ENCODE measurements at places on chromosomes 4 and X.

DNA sequence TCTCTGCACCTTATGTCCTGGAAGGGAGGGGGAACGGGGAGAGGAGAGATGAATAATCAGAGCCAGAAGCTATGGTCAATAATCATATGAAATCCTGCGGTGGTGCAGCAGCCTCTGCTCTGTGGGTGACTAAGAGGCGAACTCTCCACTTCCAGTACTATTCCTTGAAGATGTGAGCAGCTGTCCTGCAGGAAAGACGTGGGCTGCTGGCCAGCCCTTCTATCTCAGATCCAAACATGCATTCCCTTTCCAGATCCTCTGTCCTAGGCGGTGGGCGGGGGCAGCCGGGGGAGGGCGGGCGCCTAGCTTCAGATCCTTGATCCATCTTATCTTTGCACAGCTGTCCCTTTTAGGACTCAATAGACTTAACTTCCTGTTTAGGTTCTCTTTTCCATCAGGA lies 34.5 kb downstream of the SPINK2 start:
- no peak for DNase-seq

DNA sequence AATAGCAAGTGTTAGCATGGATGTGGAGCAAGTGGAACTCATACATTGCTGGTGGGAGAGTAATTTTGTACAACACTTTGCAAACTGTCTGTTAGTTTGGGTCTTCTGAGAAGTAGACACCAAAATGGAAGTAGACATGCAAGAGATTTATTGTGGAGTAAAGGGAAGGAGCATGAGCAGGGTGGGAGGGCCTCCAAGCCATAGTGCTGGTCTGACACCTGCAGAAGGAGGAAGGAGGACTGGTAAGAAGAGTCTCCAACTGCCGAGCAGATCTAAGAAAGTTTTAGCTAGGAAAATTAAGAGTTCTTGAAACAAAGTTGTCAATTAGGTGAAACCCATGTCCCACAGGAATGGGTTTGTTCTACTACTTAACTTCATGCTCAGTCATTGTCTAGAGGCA lies 64.0 kb upstream of the DDIT4L start:
- no peak for DNase-seq

GRCh38 chrX:97843200-97843811 lies 959.6 kb downstream of the RPA4 start:
- DNase-seq = no peak

DNA sequence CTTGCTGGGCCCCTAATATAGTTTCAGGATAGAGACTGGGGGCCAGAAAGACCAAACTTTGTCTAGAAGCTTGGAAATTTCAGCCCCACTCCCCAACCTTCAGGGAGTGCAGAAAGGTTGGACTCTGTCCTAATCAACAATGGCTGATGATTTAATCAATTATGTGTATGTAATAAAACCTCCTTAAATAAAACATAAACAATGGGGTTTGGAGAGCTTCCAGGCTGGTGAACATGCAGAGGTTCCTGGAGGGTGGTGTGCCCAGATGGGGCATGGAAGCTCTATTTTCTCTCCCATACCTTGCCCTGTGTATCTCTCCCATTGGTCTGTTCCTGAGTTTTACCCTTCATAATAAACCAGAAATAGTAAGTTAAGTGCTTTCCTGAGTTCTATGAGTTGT lies 174.2 kb downstream of the GC start:
- DNase-seq = no peak

DNA sequence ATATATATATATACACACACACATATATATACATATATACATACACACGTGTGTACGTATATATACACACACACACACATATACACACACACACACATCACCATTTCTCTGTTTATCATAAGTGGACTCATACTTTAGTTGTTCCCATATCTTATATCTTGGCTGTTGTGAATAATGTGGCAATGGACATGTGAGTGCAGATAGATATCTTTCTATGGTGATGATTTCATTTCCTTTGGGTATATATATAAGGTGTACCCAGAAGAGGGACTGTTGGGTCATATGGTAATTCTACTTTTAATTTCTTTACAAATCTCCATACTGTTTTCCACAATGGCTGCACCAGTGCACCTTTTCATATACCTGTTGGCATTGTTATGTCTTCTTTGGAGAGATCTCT lies 105.9 kb downstream of the LARP1B start:
- no peak for DNase-seq

DNA sequence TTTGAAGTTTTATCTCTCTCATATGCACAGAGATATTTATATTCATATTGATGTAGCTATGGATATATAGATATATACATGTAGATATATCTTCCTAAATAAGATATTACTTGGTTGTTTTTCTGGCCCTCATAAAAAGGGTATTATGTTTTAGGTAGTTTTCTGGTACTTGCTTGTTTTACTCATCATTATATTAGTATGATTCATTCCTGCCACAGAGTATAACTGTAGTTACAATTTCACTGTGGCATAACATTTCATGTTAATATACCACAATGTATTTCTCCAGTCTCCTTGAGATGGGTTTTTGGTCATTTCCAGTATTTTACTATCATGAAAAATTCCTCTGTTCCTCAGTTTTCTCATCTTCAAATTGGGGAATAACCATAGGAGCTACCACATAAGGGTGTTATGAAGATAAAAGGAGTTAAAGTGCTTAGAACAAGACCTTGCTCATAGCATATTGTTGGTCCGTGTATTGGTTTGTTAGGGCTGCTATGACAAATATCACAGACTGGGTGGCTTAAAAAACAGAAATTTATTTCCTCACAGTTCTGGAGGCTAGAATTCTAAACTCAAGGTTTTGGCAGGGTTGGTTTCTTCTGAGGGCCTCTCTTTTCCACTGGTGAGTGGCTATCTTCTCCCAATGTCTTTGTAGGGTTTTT lies 129.7 kb downstream of the TMEM164 start:
- DNase-seq = no peak

DNA sequence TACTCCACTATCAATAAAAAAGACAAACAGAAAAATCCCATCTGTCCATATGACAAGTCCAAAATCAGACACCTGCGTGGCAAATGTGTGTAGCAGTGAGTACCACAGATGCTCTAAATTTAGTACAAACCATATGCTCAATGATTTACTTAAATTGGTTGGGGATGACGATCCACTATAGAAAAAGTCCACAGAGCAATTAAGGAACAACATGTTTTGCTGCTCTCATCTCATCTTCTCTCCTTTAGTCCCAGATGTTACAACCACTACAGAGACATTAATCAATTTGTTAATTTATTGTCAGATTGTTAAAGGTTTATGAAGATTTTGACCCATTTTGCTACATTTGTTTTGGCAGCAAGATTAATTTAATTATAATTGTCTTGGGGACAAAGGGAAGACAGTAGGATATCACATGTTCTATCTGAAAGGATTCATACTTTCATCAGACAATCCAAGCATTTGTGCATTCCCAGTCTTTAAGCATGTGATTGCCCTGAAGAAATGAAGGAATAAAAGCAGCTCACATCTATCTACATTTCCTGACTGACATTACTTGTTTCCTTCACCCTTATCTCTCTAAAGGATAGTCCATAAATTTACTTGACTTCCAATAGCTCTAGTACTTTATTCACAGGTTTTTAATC lies 2268.1 kb downstream of the PCDH7 start:
- no peak for DNase-seq

GRCh38 chr4:24659241-24659961 lies 75.0 kb upstream of the DHX15 start:
- no peak for DNase-seq

DNA sequence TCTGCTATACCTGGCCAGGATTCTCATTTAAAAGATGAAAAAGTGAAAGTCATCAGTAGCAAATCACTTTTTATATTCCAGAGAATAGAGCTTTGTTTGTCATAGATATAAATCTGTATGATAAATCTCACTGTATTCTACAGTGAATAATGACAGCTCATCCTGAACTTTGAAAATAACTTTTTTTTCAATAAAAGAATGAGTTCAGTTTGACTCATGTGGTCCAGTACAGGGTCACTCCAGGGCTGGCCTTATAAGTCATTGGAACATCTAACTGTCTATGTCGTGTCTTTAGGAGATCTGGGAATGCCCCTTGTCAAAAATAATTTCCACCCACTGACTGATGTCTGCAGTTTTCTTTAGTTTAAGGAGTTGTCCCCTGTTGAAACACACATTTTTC lies 18.5 kb upstream of the CXCL8 start:
- no peak for DNase-seq

DNA sequence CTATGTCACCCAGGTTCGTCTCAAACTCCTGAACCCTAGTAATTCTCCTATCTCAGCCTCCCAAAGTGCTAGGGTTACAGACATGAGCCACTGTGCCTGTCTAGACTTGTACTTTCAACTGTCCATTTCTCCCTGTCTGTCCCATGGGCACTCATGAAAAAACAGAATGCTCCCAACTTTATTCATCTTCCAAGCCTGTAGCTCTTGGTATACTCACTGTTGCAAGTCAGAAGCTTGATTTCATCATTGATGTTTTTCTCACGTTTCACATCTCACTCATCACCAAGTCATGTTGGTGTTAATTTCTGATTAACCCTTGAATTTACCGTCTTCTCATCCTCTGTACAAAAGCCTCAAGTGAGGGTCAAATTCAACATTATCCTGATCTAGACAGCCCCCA lies 7.3 kb upstream of the SRP72 start:
- no peak for DNase-seq

All from D721Med (cell line).